Activated CD4-positive, alpha-beta memory T cell treated with anti-CD3 and anti-CD28 coated beads, Interleukin-2, amount 10 ng/mL, durations not matched to agents 7 days and 5 days (primary cell): ENCODE measurements at places on chromosomes 7 and 10. TPM values are rescaled to one million over a fixed set of nuclear protein-coding genes. Genes with fewer than 3 reads are reported as not detected.

Gene OR6B1
- not detected for total RNA-seq

Gene MRC1
- total RNA-seq, result not detected

Gene ZNF853
- 0.18 TPM for total RNA-seq

Gene TWIST1
- 2.9 TPM for total RNA-seq

Gene GRID1
- total RNA-seq, result not detected

Gene CACNB2
- total RNA-seq, result not detected

Gene TMEM176B
- total RNA-seq, result not detected

Gene OR9A2
- not detected for total RNA-seq

Gene COL13A1
- total RNA-seq, result not detected

Gene SKIDA1
- 0.25 TPM for total RNA-seq
